ENCODE measurements at places on chromosomes 5 and 9.

GRCh38 chr9:101626295-101626694 is 31.5 kb upstream of the PPP3R2 start:
- DNase-seq = no peak

DNA sequence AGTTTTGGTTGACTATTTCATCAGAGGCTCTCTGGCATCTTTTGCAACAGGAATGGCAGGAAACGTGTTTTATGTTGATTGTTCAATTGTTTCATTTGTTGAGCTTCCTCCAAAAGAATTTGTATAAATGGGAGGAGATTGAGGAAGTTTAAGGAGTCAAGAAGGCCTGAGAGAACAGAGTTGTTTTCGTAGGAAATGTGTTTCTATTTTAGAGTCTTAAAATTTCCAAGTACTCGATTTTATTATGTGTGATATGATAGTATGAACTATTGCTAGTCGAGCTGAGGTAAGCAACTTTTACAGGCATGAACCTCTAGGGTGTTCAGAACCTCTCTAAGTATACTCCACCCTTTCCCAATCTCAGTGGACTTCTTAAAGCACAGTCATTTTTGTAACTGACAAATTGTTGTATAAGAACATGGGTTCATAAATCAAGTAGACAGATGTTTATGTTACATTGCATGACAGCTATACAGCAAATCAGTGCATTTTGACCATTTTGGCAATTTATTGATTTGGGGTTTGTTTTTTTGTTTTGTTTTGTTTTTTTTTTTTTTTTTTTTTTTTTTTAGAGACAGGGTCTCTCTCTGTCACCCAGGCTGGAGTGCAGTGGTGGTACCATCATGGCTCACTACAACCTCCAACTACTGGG is 47.4 kb downstream of the POLK start:
- no peak for DNase-seq

- no peak for DNase-seq
Observed at GRCh38 chr9:122097679-122098315, 4.7 kb upstream of the TTLL11 start.

- no peak for DNase-seq
Observed at GRCh38 chr5:76082772-76083554, at the start of gene SV2C. SV2C (plus strand) TSS chr5:76083383; CDS start chr5:76131751, 48,368 bp downstream.

DNA sequence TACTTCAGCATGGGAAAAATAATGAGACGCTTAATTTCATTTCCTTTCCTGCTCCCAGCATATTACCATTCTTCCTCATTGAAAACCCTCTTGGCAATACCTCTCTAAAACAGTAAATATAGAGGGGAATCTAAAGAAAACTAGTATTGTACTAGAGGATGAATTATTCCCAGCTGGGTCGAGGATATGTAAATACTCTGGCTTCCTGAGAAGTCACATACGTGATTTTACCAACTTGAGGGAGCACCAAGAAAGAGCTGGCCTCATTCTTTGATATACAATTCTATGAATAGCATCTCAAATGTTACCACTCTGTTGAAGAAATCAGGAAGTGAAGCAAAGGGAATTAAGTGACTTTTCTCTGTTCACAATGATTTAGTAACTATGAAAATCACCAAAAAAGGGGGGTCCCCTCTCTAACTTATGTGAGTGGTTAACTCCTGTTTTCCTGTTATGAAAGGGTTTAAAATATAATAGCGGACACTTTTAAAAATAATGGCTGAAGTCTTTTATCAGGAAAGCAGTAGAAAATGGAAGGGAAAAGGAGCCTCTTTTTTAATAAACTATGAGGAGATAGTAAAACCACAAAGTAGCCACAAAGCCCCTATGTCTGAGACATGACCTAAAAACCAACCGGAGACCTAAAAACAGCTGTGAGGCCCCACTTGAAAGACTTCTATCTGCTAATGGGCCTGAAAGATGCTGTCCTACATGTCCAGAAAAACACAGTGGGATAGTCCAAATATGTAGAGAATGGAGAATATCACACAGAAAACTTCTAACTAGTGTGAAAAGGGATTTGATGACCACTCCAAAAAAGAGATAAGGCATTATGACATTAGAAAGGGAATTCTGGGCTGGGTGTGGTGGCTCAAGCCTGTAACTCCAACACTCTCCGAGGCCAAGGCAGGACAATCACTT is 42.6 kb downstream of the LPAR1 start:
- DNase-seq = no peak

DNA sequence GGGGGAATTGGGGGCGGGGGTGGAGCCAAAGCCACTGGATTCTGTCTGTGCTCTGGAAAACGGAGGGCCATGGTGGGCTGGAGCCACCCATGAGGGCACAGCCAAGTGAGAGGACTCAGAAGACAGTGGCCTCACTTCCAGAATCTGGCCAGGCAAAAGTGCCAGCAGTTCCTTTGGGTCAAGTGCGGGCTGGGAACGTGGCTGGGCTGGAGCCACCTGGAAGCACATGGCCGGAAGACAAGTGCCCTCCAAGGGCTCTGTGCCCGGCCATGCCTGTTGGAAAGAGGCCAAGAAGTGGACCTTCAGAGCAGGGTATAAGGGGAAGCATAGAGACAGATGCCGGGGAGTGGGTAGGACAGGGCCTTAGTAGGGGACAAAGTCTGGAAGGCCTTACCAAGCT is 11.7 kb upstream of the SH3PXD2B start:
- DNase-seq = no peak

DNA sequence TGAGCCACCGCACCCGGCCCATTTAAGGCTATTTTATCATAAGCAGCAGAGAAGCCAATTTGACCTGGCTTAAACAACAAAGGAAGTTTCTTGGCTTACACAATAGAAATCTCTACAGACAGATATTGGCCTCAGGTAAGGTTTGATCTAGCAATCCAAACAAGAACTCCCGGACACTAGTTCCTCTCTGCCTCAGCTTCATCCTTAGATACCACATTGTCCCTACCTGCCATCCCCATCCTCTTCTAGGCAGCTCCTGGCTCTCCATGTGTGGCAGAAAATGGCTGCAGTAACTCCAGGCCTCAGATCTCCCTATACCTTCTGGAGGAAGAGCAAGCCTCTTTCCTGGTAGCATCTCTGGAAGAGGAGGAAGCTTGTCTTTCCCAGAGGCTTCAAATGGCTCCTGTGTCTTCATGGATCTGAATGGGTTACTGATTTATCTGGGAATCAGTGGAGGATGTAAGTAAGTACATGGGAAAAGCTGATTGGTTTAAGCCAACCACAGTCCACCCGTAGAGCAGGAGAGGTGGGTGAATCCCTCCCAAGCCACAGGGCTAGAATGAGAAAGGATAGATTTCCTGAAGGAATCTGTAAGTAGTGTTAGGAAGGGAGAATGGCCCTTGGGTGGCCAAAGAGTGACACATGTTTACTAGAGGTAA is 26.7 kb upstream of the AOPEP start:
- peak; percentile 31 for DNase-seq

GRCh38 chr5:98106116-98107031 is 667.1 kb upstream of the RGMB start:
- DNase-seq = no peak

DNA sequence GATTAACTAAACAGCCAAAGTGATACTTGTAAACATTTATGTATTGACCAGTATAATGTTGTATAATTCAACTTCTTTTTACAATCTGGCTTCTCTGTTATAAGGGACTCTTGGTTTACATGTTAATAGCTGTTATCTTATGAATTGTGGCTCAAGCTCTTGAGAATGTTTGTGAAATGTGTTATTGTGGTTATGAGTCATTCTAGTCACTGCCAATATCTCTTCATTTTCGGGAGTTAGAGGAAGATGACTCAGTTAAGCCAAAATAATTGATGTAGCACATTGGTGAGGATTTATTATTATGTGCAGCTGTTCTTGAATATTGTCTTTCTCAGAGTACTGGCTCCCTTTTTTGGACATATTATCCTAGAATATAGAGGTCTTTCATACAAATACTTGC is 655.2 kb upstream of the RIOK2 start:
- DNase-seq = peak; percentile 68

DNA sequence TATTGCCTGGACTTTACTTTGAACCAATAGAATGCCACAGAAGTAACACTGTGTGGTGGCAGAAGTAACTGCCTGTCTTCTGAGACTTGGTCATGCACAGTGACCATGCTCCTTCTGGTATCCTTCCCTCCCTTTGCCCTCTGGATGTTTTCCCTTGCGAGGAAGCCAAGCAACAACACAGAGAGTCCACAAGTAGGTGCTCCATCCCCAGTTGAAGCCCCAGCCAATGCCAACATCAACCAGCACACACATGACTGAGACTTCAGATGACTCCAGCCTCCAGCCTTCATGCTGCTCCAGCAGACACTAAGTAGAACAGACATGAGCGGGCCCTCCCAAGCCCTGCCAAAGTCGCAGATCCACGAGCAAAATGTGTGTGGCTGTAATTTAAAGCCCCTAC is 129.6 kb downstream of the EPB41L4A start:
- DNase-seq = no peak

DNA sequence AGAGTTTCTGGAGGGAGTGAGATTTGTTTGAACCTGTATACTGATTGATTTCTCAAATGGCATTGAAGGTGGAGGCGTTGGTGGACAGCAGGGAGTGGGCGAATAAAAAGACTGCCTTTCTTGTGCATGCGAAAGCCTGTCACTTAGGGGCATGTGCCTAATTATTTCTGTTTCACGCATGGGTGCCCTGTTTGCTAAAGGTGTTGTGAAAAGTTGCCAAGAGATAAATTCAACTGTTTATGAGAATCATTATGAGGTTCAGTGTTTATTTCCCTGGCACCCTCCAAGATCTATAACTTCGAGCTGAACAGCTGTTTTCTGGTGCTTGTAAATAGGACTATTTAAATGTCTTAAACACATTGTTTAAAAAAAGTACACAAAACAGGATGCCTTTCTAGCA is 67.4 kb upstream of the DMRTA1 start:
- no peak for DNase-seq

DNA sequence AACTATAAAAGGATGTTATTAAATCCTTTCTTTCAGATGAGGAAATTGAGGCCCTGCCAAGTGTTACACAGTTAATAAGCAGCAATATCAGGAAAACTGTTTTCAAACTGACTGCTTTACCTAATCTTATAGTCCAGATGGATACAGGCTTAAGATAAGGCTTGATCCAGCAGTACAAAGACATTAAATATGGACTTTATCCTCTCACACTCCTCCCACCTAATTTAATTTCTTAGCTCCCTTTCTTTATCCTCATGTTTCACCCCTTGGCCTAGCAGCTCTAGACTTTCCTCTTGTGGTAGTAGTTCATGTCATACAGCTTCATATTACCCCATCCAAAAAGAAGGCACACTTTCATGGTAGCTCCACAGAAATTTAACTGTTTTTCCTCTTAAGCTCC is 164.5 kb downstream of the BAAT start:
- DNase-seq = no peak

DNA sequence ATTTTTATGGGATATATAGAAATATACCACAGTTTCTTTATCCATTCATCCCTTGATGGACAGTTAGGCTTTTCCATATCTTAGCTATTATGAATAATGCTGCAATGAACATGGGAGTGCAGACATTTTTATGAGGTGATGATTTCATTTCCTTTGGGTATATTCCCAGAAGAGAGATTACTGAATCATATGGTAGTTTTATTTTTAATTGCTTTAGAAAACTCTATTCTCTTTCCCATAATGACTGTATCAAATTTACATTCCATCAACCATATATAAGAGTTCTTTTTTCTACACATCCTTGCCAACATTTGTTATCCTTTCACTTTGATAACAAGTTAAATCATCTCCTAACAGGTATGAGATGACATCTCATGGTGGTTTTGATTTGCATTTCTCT is 821.6 kb downstream of the TLE1 start:
- peak; percentile 49 for DNase-seq

DNA sequence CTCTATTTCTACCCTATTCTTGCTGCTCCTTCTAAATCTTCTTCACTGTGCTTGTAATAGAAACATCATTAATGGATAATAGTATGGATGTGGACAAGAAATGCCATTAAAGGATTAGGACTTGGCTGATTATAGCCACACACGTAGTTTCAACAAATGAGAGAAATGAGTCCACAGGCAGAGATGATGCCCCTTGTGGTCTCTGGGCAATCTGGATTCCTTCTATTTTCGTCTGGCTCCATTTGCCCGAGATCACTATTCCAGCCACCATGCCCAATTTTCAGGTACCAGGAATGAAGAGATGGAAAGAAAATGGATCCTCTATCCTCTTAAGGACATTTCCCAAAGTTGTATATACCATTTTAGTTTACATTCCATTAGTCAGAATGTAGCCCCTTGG is 13.2 kb downstream of the VLDLR start:
- no peak for DNase-seq

GRCh38 chr5:4980201-4980600 is 159.9 kb upstream of the ADAMTS16 start:
- DNase-seq = no peak

- no peak for DNase-seq
Observed at GRCh38 chr5:93069276-93069675, 511.7 kb downstream of the NR2F1-AS1 start.

DNA sequence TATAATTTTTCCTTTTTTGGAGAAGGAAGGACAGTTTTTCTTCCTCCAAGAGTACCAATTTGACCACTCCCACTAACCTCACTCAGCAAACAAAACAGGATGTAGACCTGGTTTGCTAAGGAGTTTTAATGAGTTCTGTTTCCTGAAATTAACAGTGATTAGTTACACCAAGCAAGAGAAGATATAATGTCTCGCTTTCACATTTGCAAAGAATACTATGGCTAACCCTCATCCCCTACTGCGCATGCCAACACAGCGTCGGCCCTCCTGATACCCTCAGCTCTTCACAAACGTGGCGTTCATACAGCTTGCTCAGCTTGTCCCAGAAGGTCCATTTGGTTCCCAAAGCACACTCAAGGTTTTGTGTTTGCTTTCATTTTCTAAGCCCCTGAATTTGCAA is 41.9 kb upstream of the IPPK start:
- no peak for DNase-seq

- DNase-seq = no peak
Observed at GRCh38 chr5:179495906-179496455, 54.4 kb upstream of the RUFY1 start.

GRCh38 chr9:100308965-100309564 is 43.7 kb downstream of the TEX10 start:
- DNase-seq = no peak

GRCh38 chr9:97555164-97555563 is 53.7 kb downstream of the TMOD1 start:
- DNase-seq = no peak

DNA sequence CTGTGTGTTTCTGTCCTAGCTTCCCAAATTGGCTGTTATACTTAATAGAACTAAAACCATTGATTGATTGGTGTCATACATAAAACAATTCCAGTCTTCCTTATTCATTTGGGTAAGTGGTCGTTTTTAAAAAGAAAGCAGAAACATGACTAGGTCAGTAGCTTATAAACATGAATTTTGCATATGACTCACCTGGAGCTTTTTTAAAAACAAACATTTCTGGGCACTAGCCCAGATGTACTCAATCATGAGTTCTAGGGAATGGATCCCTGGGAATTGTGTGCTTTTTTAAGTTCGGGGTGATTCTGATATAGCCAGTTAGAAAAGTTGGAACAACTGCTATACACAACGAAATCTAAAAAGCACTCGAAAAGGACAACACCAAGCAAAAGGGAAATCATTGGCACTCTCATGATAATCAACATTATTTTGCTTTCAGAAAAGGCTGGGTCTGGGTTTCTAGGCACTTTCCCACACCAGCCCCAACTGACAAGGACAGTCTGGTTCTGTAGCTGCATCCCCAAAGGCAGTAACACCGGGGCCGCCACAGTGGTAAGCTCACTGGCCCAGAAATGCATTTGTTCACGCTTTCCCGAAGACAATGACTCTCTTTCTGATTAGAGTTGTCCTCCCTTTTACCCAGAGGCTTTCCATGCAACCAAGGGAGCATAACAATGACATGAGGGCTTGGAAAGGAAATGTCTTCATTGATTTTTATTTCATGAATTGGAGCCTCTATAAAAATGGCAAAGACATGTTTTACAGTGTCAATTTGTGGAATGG is 664.9 kb upstream of the WWC1 start:
- DNase-seq = no peak

Measured in RCC 7860 (cell line).